ENCODE measurements at places on chromosomes 6 and 20. TPM values are rescaled to one million over a fixed set of nuclear protein-coding genes. Genes with fewer than 3 reads are reported as not detected.
A peak's percentile ranks its signal among the peaks of the same experiment; 100 is the strongest.

OR2B6 gene
- polyA plus RNA-seq: not detected

C6orf52 gene
- polyA plus RNA-seq: 2.4 TPM

TXLNB gene
- polyA plus RNA-seq: 0.10 TPM

MMP24 gene
- polyA plus RNA-seq: 0.20 TPM

CYP21A2 gene
- 3.6 TPM for polyA plus RNA-seq

IL17F gene
- not detected for polyA plus RNA-seq

CUTA gene
- polyA plus RNA-seq: 191 TPM

HELZ2 gene
- 2.3 TPM for polyA plus RNA-seq

NOTCH4 gene
- polyA plus RNA-seq: 4.0 TPM

TMEM170B gene
- 2.0 TPM for polyA plus RNA-seq

DNA sequence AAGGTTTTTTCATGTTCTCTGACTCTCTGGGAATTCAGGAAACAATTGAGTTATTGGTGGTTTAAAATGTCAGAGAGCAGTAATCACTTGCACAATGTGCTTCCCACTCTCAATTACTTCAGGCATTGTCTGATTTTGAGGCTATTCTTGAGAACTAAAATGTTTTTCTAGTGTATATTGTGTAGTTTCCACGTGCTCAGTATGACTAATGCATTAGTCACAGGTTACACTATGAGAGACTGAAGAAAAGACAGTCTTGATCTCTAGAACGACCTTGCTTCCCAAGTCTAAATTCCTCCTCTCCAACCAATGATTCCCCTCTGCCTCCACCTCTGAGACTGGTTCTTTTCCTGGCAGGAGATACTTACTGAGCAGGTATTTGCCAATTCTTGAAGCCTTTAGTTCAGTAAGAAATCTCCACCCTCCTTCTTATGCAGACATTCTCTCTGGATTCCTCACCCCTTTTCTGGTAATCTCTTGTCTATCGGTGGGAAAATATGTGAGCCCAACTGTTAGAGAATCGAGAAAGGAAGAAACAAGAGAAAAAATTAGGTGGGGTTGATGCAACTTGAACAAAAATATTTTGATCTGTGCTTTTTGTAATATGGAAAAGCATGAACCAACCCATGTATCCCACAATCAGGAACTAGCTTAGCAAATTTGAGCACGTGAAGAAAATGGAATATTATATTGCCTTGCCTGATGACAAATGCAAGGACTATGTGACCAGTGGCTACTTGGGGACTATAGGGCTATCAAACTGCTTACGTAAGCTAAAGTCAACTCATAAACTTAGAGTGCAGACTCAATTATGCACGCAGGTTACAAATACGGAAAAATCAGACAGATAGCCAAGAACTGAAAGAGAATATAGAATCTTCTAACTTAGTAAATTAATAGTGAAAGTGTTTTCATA lies 61.1 kb upstream of the SLC22A16 start:
- no peak for DNase-seq

DNA sequence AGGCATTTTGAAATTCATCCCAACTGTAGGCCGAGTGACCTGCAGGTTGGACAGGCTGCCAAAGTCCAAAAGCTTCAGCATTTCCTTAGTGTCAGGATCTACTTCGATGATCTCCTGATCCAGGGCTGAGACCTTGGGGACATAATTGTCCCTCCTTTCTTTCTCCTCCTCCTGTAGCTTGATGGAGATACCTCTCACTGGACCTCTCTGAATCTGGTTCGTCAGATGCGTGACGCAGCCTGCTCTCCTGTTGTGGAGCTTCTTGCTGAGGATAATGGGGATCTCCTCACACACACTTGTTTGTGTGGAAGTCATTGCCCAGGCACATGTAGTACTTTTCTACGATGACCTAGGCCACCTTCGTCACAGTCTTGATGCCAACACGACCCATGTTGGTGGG lies 1.5 kb upstream of the MAS1L start:
- DNase-seq: no peak

GRCh38 chr6:63804381-63804956 lies 168.9 kb downstream of the PHF3 start:
- DNase-seq: no peak

DNA sequence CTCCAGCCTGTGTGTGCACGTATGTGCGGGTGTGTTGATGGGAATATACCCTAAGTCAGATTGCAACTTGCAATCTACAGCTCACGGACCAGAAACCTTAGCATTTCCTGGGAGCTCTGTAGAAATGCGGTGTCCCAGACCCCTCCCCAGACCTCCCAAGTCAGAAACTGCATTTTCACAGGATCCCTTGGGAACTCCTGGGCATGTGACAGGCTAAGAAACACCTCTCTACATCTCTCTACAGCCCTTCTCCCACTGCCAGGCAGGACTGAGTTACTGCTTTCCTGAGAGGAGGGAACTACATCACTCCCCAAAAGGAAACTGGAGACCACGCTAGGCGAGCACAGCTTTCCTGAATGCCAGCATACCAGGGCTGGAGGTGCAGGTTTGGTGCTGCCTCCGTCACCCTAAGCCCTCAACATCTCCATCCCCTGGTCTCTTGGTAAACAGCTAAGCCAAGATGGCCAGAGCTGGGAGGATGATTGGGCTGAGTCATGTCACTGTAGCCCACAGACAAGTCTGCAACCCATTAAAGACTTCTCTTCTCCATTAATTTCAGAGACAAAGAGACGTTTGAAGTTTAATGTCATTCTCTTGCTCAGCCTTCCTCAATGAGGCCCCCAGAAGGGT lies 194.4 kb downstream of the BMP7 start:
- DNase-seq: no peak

GRCh38 chr6:87825821-87826221 lies 123.8 kb upstream of the AKIRIN2 start:
- no peak for DNase-seq

- no peak for DNase-seq
Measured at GRCh38 chr6:132952031-132952867, 137.9 kb downstream of the RPS12 start.

GRCh38 chr6:157282284-157282683 lies 41.0 kb downstream of the TMEM242 start:
- no peak for DNase-seq

DNA sequence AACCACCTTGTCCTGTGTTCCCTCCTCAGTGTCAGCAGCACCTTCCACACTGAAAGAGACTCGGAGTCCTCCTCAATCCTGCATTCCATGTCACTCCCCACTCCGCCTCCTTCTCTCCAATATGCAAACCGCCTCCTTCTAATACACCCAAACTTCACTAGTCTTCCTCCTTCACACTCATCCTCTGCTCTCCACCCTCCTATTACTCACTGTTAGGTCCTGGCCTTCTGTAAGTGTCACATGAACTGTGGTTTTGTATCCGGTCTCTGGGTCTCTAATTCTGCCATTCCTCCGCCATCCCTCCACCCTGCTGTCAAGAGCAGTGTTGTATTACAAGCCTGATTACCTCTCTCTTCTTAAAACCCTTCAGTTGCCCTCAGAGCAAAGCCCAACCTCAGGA lies 200.5 kb upstream of the CDYL start:
- DNase-seq: no peak

- DNase-seq: no peak
Measured at GRCh38 chr6:14500809-14501208, 383.2 kb downstream of the CD83 start.

GRCh38 chr6:95518630-95519227 lies 58.6 kb upstream of the MANEA start:
- DNase-seq: no peak

- peak; percentile 51 for DNase-seq
Measured at GRCh38 chr20:48787861-48788375, 39.9 kb downstream of the PREX1 start.

- DNase-seq: no peak
Measured at GRCh38 chr20:14191559-14191958, 145.9 kb downstream of the FLRT3 start.

DNA sequence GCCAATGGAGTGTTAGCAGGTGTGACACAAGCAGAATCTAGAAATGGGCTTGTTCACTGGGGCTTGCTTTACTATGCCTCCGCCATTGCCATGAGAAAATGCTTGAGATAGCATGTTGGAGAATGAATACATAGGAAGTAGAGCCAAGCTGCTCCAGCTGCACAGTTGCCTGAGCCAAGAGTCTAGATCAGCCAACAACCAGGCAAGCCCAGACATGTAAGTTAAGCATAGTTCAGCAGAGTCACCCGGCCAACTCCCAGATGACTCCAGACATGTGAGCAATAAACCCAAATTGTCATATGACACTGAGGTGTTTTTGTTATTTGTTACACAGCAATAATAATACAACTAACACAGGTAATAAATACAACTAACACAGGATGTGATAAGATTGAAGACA lies 167.9 kb downstream of the HAO1 start:
- no peak for DNase-seq

GRCh38 chr20:19435316-19435715 lies 222.9 kb downstream of the SLC24A3 start:
- DNase-seq: no peak

- DNase-seq: no peak
Measured at GRCh38 chr6:13229205-13230085, 98.9 kb downstream of the TBC1D7 start.

- no peak for DNase-seq
Measured at GRCh38 chr20:32355417-32355841, 2.7 kb upstream of the ASXL1 start.

- DNase-seq: no peak
Measured at GRCh38 chr6:37558168-37558567, 58.5 kb upstream of the CCDC167 start.

GRCh38 chr6:51901766-51902764 lies 185.3 kb downstream of the PKHD1 start:
- no peak for DNase-seq

GRCh38 chr6:57324538-57324937 lies 7.1 kb downstream of the PRIM2 start:
- DNase-seq: no peak

GRCh38 chr20:31764641-31765305 lies 25.7 kb downstream of the TPX2 start:
- no peak for DNase-seq

DNA sequence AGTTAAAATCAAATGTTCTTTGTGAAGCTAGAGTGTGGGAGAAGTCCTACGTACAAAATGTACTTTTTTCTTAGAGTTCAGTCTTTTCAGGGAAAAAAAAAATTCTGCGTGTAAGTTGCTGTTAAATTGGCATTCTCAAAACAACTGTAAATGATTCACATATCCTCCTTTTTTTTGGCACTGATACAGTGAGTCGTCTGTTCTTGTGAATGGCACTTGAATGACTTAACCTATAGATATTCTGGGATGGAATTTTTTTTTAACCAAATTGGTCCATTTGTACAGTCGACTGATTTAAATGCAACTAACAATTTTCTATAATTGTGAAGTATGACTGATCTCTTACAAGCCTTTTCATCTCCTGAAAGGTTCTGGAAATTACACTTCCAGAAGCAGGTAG lies 5.5 kb upstream of the JAG1 start:
- DNase-seq: no peak

DNA sequence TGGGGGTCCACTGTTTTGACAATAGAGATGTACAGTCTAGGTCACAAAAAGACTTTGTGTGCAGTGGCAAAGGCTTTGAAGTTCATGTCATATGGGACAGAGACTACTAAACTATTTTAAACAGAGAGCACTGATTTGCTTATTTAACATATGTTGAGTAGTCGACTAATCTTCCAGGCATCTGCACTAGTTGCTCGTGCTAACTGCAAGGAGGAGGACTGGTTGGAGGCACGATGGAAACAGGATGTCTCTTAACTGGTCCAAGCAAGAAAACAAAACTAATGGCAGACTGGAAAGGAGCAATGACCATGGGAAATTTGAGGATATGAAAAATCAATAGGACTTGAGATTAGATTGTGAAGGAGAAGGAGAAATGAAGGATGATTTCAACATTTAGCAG lies 28.5 kb upstream of the ERVFRD-1 start:
- no peak for DNase-seq

DNA sequence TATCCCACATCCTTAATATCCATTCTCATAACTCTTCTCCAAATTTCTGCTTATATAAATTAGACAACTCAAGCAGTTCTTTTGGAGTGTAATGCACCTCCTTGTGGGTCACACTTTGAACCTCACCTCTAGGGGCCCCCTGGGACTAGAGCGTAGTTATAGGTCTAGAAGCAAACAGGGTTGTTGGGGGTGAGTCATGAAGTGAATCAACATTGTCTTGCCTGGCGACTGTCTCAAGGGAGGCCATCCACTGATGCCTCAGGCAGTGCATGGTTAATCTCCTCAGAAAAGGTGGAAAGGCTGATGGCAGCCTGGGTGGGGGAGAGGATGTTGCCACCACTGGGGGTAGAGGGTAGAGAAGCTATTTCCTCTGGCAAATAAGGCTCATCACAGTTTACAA lies 129.1 kb downstream of the TNFRSF21 start:
- DNase-seq: no peak

- DNase-seq: no peak
Measured at GRCh38 chr6:80331522-80331921, 225.1 kb downstream of the BCKDHB start.

DNA sequence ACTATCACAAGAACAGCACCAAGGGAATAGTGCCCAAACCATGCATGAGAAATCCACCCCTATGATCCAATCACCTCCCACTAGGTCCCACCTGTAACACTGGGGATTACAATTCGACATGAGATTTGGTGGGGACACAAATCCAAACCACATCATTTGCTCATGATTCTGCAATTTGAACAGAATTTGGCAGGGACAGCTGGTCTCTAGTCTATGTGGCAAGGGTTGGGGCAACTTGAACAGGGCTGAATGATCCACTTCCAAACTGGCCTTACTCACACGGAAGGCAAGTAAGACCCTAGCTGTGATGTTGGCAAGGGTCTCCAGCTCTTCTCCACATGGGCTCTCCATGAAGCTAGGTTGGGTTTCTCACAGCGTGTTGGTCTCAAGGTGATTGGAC lies 10.1 kb upstream of the FKBP5 start:
- DNase-seq: no peak

GRCh38 chr6:136012198-136012887 lies 160.8 kb downstream of the PDE7B start:
- DNase-seq: no peak

DNA sequence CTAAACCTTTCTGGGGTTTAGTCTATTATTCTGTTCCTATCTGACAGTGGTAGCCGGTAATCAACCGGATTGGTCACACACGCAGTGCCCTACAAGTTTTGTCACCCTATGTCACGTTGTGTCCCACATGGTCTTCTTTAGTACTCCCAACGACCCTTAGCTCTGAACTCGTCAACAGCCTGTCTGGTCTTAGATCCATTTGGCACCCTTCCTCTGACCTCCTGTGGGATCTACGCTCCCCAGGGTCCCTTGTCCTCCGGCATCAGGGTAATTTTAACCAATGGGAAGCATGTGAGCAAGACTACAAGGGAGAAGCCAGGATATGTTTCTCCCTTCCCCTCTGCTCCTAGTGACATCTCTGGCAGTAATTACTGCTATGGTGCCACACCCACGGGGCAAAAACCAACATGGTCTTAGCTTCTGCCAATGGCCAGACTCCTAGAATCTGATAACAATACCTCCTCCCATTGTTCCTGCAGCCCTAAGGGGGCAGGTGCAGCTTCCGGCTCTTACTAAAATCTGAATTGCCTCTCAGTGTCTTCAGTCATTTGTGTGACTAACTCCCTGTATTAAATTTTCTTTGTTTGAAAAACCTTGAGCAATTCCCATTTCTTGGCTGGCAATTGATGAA lies 56.6 kb downstream of the MAFB start:
- DNase-seq: no peak

- no peak for DNase-seq
Measured at GRCh38 chr6:79631693-79632172, 604 bp downstream of the SH3BGRL2 start.
